ENCODE measurements at places on chromosomes 12 and 14.

GRCh38 chr14:39673734-39674133 is 241.5 kb upstream of the FBXO33 start:
- no peak for DNase-seq

DNA sequence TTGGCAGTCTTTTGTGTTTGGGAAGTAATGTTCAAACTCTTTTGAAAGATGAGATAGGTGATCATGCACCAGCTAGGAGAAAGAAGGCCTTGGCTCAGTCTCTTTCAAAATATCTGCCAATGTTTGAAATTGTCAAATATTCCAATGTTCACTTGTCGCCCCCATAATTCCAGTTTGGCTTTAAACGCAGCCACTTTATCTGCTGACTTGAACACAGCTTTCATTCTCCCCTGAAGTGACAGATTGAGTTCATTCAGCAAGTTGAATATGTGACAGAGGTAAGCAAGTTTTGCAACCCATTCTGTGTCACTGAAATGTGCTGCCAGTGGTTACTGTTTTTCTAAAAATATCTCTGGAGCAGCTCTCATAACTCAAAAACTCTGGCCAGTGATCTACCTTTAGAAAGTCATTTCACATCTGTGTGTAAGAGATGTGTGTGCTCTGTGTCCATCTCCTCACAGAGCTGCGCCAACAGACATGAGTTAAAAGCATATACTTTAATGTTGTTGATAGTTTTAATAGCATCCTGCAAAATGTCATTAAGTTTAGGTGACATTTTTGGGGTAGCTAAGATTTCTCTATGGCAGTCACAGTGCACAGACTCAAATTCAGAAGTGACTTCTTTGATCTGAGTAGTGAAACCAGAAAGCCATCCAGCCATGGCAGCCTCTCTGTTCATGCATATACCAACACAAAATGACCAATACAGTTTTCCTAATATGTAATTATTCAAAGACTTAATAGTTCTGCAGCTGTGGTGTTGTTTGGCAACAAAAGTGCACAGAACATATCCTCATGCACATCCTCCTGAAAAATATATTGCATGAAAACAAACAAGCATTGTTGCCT is 614.3 kb upstream of the MIS18BP1 start:
- DNase-seq: no peak

DNA sequence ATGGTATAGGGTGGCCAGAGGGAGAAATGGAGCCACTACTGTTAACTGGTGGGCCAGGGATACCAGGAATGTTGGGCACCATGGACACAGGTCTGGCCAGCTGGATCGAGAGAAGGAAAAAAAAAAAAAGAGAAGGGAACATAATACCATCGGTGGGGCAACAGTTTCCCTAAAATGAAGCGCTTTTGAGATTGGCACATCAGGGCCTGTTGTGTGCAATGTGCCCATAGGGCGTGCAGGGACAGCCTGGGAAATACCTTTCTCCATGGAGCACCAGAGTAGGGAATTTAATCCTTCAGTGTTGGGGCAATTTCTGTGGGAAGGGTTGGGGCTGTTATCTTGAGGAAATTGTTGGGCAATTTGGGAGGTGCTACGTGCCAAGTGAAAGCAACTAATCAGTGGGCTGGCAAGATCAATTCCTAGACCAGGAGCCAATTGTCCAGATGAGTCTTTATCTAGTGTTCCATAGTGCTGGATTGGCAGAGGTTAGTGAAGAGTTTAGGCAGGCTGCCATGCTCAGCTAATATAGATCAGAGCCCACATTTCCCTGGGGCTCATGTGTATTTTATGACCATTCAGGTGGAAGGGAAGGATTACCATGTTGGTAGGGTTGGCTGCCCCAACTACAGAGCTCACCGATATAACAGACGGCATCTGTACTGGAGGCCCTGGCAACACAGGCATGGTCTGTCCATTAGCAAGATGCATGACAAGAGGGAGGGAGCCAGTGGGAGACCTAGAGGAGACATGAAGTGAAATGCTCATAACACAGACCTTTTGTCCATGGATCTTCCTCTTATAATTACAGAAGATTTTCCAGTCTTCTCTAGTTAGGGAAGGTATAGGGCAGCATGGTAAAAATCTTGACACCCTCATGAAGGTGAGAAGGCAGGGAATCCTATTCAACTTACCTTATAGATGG is 25.5 kb upstream of the NPFF start:
- DNase-seq: peak; percentile 99

- DNase-seq: peak; percentile 44
These were observed 6.8 kb downstream of the CCDC198 start for GRCh38 chr14:57486767-57487379.

- DNase-seq: peak; percentile 95
These were observed 12.6 kb downstream of the LRTM2 start for GRCh38 chr12:1832801-1833595.

DNA sequence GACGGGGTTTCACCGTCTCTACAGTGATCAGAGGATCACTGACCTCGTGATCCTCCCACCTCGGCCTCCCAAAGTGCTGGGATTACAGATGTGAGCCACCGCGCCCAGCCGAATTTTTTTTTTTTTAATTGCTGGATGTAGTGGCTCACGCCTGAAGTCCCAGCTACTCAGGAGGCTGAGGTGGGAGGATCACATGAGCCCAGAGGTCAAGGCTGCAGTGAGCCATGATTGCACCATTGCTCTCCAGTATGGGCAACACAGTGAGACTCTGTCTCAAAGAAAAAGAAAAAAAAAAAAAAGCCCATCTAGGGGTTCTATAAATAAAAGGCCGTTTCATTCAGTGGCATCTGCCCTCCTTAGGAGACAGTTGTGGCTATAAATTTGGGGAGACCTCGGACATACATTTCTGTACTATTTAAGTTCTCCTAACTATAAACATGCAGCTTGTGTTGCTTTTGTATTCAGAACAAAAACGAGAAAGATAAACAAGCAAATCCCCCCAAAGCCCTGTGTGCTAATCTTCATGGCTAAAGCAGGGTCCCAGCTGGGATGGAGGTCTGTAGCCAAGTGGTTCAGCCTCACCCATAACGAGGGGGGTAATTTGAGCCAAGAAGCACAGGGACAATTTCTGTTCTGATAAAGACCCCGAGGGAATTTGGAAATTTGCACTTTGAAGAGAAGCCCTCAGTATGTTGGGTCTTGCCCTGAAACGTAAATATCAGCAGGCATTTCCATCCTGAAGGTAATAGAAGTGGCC is 35.0 kb upstream of the BCL7A start:
- DNase-seq: no peak

- no peak for DNase-seq
These were observed 10.2 kb downstream of the MARS1 start for GRCh38 chr12:57498132-57498502.

DNA sequence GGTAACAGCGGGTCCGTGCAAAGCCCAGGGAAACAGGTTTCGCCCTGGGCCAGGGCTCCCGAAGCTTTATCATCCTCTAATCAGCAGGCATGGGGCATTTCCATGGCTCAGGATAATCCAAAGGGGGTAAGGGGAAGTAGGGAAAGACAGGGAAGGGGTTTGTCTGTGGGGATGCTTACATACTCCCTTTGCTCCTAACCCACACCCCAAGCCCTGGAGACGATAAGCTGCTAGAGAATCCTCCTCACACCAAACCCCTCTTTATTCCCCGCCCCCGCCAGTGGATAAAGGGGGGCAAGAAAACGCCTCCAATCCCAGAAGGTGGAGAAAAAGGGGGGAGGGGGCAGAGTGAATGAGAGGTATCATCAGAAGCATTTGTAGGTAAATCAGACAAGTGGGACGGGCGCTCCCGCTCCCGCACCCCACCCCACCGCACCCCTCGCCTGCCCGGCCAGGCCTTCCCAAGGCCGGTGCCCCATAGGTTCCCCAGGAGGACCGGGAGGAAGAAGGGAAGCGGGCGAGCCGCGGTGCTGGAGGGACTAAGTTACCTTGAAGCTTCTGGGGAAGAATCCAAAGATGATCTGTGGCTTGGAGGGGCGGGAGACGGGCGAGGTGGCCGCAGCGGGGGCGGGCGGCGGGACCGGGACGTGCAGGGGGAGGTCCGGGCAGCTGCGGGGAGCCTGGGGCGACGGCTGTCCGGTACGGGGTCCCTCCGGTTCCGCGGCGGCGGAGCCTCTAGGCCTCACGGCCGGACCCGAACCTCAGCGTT is 762 bp downstream of the PPP2R5E start:
- DNase-seq: no peak

GRCh38 chr12:121023799-121024198 is 7.5 kb upstream of the C12orf43 start:
- DNase-seq: no peak

- DNase-seq: no peak
These were observed 34.3 kb upstream of the LTA4H start for GRCh38 chr12:96069511-96070231.

- DNase-seq: no peak
These were observed 264.2 kb downstream of the AACS start for GRCh38 chr12:125329239-125330102.

GRCh38 chr14:85934123-85934885 is 404.4 kb downstream of the FLRT2 start:
- no peak for DNase-seq

- no peak for DNase-seq
These were observed 151.1 kb downstream of the NUAK1 start for GRCh38 chr12:105987685-105988035.

DNA sequence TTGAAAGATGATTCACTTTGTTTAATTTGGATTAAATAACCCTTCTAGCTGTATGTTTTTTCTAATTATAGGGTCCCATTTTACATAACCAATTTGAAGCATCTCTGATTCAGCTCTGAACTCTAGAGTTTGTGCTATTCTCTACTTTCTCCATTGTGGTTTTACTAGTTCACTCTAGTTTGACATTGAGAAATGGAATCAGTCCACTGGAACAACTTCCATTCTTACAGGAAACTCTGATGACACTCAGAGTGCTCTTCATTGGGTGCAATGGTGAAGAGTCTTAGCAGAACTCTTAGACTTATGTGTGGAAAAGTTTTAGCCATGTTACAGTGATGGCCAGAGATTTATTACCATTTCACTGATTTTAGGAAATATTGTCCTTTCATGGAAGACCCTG is 140.7 kb downstream of the DYRK2 start:
- no peak for DNase-seq

GRCh38 chr12:12469386-12469785 is 93.3 kb downstream of the DUSP16 start:
- DNase-seq: no peak

DNA sequence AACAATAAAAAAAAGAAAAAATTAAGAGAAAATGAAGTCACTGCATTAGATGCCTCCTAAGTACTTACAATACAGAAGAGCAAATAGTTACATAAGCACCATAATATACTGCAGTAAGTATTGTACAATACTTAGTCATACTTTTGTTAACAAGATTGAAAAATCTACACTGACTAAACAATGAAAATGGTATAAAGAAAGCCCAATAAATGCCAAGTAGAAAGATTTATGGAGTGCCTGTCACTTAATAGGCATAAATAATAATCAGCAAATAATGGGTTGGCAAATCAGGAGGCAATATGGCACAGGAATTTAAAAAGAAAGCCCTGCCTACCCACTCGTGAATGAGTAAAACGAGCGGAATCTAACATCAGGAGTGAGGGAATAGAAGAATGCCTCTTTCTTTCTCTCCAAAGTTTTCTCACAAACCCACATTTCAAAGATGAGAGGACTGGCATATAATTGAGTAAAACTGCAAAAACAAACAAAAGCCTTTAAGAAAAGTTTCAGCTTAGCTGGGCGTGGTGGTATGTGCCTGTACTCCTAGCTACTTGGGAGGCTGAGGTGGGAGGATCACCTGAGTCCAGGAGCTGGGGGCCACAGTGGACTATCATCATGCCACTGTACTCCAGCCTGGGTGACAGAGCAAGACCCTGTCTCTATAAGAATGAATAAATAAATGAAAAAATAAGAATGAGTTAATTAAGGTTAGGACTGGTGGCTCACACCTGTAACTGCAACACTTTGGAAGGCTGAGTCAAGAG is 36.1 kb downstream of the CRY1 start:
- DNase-seq: no peak

DNA sequence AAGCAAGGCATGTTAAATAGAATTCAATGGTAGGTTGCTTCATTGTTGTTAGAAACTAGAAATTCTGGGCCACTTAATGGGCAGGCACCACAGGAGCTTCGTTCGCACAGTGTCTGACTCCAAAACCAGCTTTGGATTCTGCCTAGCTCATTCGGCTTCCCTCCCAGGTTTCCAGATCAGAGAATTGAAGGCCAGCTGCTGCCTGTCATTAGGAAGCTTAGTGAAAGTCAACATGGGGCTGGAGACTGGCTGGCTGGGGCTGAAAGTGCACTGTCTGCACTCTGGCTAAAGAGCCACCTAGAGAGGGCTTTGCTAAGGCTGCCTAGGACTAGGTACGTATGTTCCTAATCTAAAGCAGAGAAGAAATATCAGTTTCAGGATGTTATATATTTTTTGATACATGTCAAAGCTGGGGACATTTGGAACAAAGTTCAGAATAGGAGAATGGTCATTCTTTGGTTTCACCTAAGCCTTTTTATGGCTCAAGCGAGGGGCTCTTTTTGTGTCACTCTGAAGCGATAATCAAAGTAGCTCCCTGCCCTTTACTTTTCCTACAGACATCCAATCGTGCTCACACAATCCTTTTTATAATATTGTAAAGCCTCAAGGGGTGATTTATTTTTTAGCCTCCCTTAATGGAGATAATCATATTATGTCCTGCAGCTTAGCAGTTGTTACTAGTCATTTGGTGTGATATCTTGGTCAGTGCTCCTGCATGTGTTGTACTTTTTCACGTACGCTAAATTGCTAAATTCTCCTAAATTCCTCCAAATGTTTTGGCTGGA is 238.5 kb upstream of the NAV3 start:
- peak; percentile 95 for DNase-seq

GRCh38 chr14:89217891-89218290 is 199.1 kb downstream of the FOXN3 start:
- DNase-seq: no peak

DNA sequence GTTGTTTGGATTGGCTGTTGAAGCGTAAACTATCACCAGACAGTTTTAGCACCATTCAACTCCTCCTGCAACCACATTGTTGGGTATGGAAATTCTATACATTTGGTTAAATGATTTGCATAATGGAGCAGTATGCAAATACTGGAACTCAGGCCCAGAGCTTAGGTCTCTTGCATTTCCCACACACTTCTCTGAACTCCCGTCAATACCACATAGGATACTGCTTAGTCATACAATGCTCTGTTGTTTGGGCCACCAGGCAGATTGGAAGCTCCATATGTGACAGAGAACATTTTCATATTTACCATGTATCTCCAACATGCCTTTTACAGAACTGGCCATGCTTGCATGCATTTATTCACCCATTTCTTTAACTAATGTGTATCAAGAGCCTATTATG is 78.0 kb downstream of the IFNG start:
- no peak for DNase-seq
